NCI-H1048 (cell line): ENCODE measurements at places on chromosomes 16 and 17.

- DNase-seq: no peak
These were observed 4.4 kb downstream of the TMEM92 start for GRCh38 chr17:50278526-50279180.

DNA sequence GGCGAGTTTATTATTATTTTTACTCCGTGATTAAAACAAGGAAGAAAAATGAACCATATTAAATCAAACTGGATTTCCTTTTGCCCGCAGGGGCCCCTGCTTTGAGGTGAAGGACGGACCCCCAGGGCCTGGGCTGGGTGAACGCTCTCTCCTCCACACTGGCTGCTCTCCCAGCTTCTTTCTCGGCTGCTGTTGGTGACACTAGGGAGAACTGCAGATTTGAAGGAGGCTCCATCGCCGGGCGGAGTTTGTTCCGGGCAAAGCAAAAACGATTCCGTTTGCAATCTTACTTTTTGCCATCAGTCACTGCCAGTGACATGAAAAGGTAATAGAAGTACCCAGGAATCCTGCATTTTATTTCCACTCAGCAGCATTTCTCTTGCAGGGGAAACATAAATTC is 221.6 kb upstream of the SDK2 start:
- DNase-seq: no peak

GRCh38 chr17:5535436-5535835 is 48.9 kb downstream of the NLRP1 start:
- DNase-seq: no peak

DNA sequence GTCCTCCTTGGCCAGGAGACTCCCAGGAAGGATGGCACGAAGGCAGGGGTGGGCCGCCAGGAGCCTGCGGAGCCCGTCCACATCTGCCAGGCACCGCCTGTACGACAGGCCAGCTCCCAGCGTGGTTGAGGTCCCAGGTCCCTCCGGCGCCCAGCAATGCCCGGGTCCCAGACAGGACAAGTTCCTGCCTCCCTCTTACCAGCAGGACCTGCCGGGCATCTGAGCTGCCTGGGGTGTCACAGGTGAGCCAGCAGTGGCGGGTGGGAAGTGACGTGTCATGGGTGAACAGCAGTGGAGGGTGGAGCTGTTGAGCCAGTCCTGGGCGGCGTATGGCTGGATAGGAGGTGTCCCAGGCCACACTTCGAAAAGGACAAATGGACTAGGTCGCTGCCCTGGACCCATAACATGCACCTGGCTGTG is 15.7 kb upstream of the BAHCC1 start:
- DNase-seq: no peak

GRCh38 chr17:33292201-33292980 is 704 bp downstream of the ASIC2 start:
- DNase-seq: no peak

DNA sequence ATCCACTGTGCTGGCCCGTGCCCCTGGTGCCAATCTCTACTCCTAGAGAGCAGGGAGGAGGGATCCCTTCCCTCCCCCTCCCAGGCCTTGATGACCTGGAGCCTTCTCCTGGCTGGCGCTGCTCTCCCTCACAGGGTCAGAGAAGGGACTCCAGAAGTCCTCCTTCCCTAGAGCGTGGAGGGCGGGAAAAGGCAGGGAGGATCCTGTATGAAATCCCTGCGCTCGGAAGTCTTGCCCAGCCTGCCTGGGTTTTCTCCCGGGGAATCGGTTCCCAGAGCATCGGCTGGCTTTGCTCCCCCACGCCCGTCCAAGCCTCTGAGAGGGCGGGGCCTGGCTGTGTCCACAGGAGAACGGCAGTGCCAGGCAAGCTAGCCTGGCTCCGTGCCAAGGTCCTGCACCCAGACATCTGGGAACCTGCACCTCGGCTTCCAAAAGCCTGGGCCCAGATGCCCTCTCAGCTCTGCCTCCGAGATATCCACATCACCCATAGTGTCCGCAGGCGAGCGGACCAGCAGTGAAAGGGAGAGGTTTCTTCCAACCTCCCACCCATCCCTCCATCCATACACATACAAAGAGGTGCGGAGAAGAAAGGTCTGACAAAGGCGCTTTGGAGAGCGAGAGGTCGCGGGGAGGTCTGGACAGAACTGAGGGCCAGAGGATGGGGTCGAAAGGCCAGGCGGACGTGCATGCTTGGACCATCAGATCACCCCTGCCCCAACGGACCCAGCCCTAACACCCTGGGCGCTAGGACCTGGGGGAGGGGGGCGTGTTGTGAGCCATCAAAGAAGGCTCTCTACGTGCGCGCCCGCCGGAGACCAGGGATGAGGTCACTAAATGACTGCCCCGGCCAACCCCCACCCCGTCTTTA is 1.1 kb downstream of the MPP2 start:
- no peak for DNase-seq

DNA sequence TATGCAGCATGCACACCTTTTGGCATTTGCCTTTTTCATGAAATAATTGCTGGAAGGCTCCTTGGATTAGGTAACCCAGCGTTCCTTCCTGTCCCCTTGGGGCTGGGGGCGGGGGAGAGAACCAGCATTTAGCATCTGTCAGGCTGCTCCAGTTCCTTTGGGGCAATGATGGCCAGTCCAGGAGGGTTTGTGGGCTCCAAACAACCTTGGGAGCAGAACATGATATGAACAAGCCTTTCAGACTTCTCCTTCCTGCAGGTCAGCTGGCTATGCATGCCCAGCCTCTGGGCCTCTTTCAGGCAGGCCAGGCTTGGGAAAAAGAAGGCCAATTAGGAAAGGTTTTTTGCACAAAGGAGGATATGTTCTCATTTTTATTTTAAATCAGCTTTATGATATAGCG is 1.1 kb upstream of the SMTNL2 start:
- DNase-seq: no peak
